ENCODE measurements at places on chromosomes 7 and 10. TPM values are rescaled to one million over a fixed set of nuclear protein-coding genes. Genes with fewer than 3 reads are reported as not detected.

GRCh38 chr7:143188994-143189393 lies 5.8 kb downstream of the TAS2R39 start:
- H3K36me3 ChIP-seq: no peaks in the 10 kb centered on the region
- H3K4me3 ChIP-seq: no peak overlapping the region
- no peak overlapping the region for H3K27ac ChIP-seq

GRCh38 chr10:43342279-43343125 lies 28.9 kb upstream of the FXYD4 start:
- no peaks in the 10 kb centered on the region for H3K4me1 ChIP-seq
- no peak overlapping the region for H3K27ac ChIP-seq
- no peak for DNase-seq
- H3K4me3 ChIP-seq: no peak overlapping the region
- no peaks in the 10 kb centered on the region for H3K36me3 ChIP-seq
- peaks cover 2% of the 10 kb centered on the region for H3K27me3 ChIP-seq

DNA sequence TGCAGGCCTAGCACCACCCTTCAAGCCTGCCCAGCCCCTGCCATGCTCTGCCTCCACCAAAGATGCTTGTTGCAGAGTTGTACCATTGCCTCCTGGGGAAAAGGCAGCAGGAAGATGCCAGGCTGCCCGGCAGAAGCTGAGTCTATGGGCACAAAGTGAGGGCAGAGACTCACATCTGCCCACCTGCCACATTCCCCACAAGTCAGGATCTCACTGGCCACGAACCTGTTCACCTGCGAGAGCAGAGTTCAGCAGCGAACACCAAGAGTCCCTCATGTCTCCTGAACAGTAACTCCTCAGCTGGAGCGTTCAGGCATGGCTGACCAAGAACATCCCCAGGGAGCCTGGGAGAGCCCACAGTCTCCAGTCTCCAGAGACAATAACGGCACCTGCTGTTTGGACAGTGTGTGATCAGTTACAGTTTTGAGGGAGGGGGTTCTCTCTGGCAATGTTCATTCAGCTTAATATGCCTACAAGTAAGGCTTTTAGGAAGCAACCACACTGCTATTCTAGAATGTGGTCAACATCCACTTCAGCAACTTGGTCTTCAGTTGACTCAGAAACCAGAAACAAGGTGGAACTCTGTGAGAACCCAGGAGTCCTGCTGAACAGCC lies 78.5 kb downstream of the GRID1 start:
- no peaks in the 10 kb centered on the region for H3K36me3 ChIP-seq
- no peak for DNase-seq
- H3K4me1 ChIP-seq: no peaks in the 10 kb centered on the region
- no peak overlapping the region for H3K4me3 ChIP-seq

DNA sequence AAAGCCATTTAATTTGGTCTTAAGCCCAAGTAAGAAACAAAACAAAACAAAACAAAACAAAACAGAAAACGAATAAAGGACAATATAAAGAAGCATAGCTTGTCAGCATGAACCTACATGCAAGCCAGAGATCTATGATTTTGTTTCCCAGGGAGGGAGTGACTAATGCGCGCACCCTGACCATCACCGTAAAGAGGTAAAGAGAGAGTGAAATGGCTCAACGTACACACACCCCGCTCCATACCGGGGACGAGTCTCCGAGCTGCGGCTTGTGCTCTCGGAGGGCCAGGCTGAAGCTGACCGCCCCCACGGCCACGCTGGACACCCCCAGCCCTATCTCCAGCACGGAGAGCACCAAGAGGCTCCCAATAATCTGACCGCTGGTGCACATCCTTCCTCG lies 1.1 kb downstream of the TMEM196 start:
- no peak overlapping the region for H3K27ac ChIP-seq
- no peaks in the 10 kb centered on the region for H3K36me3 ChIP-seq
- peaks cover 39% of the 10 kb centered on the region for H3K27me3 ChIP-seq
- no peak for DNase-seq
- H3K4me1 ChIP-seq: peaks cover 13% of the 10 kb centered on the region

- peak; percentile 57 for DNase-seq
- H3K27me3 ChIP-seq: no peaks in the 10 kb centered on the region
- H3K27ac ChIP-seq: no peak overlapping the region
- H3K4me3 ChIP-seq: no peak overlapping the region
Observed at GRCh38 chr10:132142396-132143161, 44.2 kb upstream of the DPYSL4 start.

STK31 gene
- not detected for total RNA-seq

- H3K27me3 ChIP-seq: no peaks in the 10 kb centered on the region
- H3K4me1 ChIP-seq: peaks cover 70% of the 10 kb centered on the region
- peak overlapping the region; percentile 17 for H3K4me3 ChIP-seq
- no peaks in the 10 kb centered on the region for H3K36me3 ChIP-seq
- no peak overlapping the region for H3K27ac ChIP-seq
Observed at GRCh38 chr10:3803295-3803926, 18.4 kb upstream of the KLF6 start.

ATP6V0E2 gene
- 32.4 TPM for total RNA-seq

DNA sequence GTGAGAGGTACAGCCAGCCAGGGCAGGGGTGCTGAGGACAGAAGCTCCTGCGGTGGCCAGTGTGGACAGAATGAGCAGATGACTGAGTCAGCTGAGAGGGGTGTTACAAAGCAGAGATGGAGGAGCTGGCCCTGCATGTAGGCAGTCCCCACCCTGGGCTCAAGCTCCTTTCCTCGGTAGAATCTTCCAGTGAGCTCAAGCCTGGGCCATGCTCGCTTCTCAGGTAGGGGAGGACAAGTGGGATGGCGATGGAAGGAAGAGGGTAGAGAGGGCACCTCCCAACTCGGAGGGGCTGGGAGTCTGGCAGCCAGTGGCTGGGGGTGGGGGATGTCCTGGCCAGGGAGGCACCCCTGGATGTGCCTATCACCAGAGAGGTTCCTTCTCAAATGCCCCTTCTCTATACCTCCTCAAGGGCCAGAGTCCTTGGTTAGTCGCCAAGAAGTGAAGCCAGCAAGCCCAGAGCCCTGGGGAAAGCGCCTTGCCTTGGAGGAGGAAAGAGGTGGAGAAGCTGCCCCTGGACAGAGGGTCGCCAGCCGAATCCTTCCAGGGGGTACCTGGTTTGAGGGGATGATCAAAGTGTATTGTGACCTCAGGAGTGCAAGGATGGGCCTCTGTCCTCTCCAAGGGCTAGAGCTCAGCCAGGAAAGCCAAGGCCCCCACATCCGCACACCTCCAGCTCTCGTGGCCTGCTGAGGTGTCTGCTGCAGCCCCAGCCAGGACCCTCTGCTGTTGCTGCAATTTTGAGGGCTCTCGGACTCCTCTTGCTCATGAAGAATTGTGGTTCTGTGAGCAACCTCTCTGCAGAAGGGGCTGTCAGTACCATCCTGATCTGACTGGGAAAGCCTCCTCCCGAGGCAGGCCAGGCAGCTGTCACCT lies 88.6 kb upstream of the MACROH2A2 start:
- no peak overlapping the region for H3K4me3 ChIP-seq
- no peaks in the 10 kb centered on the region for H3K4me1 ChIP-seq
- H3K27ac ChIP-seq: no peak overlapping the region
- no peaks in the 10 kb centered on the region for H3K36me3 ChIP-seq
- peaks cover 3% of the 10 kb centered on the region for H3K27me3 ChIP-seq

RARRES2 gene
- not detected for total RNA-seq

DNA sequence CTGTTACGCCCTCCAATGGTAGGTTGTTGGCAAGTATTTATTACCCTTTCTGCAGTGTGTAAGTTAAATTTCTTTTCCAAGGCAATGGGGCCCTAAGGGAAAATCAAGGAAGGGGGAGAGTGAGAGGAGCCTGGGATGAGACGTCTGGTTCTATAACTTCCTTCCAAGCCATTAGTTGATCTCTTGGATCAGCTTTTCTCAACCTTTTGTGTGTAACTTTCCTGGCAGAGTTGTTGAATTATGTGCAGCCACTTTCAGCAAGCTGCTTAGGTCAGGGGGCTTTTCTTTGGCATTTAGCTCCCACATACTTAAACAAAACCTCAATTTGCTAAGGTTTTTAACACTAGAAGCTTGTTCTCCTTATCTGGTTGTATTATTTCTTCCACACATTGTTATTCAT lies 127.1 kb downstream of the NXPH1 start:
- no peaks in the 10 kb centered on the region for H3K4me1 ChIP-seq
- H3K27me3 ChIP-seq: no peaks in the 10 kb centered on the region
- no peak overlapping the region for H3K27ac ChIP-seq
- no peaks in the 10 kb centered on the region for H3K36me3 ChIP-seq

CALCR gene
- total RNA-seq: not detected

GRCh38 chr7:100887516-100888290 lies 1.8 kb downstream of the UFSP1 start:
- H3K4me3 ChIP-seq: peak overlapping the region; percentile 85
- peaks cover 11% of the 10 kb centered on the region for H3K27me3 ChIP-seq
- peaks cover 50% of the 10 kb centered on the region for H3K4me1 ChIP-seq

GRCh38 chr10:43683451-43684291 lies 35.0 kb upstream of the ZNF32 start:
- H3K27me3 ChIP-seq: peaks cover 20% of the 10 kb centered on the region
- no peaks in the 10 kb centered on the region for H3K4me1 ChIP-seq
- no peaks in the 10 kb centered on the region for H3K36me3 ChIP-seq

COBL gene
- not detected for total RNA-seq

SYNPO2L gene
- not detected for total RNA-seq

FOXI2 gene
- total RNA-seq: not detected

GRCh38 chr7:36881233-36881874 lies 157.1 kb upstream of the AOAH start:
- H3K4me3 ChIP-seq: no peak overlapping the region
- no peak for DNase-seq
- no peak overlapping the region for H3K27ac ChIP-seq
- peaks cover 55% of the 10 kb centered on the region for H3K36me3 ChIP-seq
- no peaks in the 10 kb centered on the region for H3K4me1 ChIP-seq

DNA sequence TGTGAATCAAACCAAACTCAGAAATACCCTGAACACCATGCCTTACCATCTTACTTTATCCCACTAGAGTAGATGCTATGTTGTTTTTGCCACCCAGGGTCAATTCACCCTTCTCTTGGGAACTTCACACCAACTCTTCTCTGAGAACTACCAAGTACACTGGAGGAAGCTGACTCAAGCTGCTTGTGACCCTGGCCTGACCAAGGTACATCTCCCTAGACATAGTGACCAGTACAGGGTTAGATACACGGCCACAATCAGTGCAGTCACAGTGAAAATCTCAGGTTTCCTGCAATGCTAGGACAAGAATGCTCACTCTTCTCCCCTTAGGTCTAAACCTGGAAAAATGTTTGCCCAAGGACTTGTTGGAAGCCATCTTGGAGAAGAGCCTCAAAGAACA lies 31.8 kb downstream of the EZH2 start:
- H3K27ac ChIP-seq: no peak overlapping the region
- H3K4me1 ChIP-seq: peaks cover 48% of the 10 kb centered on the region
- H3K27me3 ChIP-seq: no peaks in the 10 kb centered on the region
- H3K4me3 ChIP-seq: no peak overlapping the region
- H3K36me3 ChIP-seq: peaks cover 3% of the 10 kb centered on the region

DNA sequence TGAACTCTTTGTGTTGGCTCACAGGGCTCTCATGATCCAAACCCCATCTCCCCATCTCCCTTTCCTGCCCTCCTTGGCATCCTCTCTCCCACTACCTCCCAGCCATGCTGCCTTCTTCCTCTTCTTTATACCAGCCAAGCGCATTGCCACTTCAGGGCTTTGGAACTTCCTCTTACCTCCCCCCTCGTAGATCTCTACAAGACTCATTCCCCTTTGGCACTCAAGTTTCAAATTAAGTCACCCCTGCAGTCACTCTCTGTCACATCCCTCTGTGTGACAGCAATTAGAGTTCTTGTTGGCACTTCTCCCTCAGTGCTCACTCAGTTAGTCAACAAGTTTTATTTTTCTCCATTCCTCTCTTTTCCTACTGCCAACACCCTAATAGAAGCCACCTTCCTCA lies 20.8 kb upstream of the NRP1 start:
- DNase-seq: no peak
- no peaks in the 10 kb centered on the region for H3K36me3 ChIP-seq
- H3K4me3 ChIP-seq: no peak overlapping the region
- no peak overlapping the region for H3K27ac ChIP-seq
- H3K27me3 ChIP-seq: peaks cover 7% of the 10 kb centered on the region

TMEM236 gene
- not detected for total RNA-seq

DNA sequence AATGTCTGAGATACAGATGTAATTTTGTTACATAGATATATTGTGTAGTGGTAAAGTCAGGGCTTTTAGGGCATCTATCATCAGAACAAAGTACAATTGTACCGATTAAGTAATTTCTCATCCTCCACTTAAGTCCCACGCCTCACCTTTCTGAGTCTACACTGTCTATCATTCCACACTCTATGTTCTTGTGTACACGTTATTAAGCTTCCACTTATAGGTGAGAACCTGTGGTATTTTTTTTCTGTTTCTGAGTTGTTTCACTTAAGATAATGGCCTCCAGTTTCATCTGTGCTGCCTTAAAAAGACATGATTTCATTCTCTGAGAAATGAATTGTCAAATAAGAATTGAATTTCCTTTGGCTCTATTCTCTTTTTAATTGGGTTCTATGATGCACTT lies 15.5 kb upstream of the OSBPL3 start:
- H3K4me3 ChIP-seq: no peak overlapping the region
- H3K27ac ChIP-seq: no peak overlapping the region
- peaks cover 3% of the 10 kb centered on the region for H3K36me3 ChIP-seq
- H3K4me1 ChIP-seq: no peaks in the 10 kb centered on the region
- no peak for DNase-seq

GRCh38 chr10:68043030-68043429 lies 32.1 kb downstream of the HERC4 start:
- peak overlapping the region; percentile 63 for H3K27ac ChIP-seq
- no peak for DNase-seq
- no peaks in the 10 kb centered on the region for H3K27me3 ChIP-seq
- H3K4me1 ChIP-seq: peaks cover 33% of the 10 kb centered on the region

AOAH gene
- total RNA-seq: 0.67 TPM

FOXP2 gene
- not detected for total RNA-seq

CCL24 gene
- not detected for total RNA-seq

CLIP2 gene
- 1.6 TPM for total RNA-seq

HOXA11 gene
- total RNA-seq: not detected

- H3K27me3 ChIP-seq: no peaks in the 10 kb centered on the region
- H3K4me3 ChIP-seq: no peak overlapping the region
- peaks cover 44% of the 10 kb centered on the region for H3K4me1 ChIP-seq
- no peak for DNase-seq
- peaks cover 31% of the 10 kb centered on the region for H3K36me3 ChIP-seq
Observed at GRCh38 chr10:7311218-7311849, 99.5 kb downstream of the SFMBT2 start.

GRCh38 chr10:42979181-42979580 lies 97.7 kb upstream of the RET start:
- no peak overlapping the region for H3K4me3 ChIP-seq
- no peak for DNase-seq
- H3K4me1 ChIP-seq: no peaks in the 10 kb centered on the region
- H3K36me3 ChIP-seq: no peaks in the 10 kb centered on the region
- no peaks in the 10 kb centered on the region for H3K27me3 ChIP-seq

HOXA10 gene
- total RNA-seq: not detected

DNA sequence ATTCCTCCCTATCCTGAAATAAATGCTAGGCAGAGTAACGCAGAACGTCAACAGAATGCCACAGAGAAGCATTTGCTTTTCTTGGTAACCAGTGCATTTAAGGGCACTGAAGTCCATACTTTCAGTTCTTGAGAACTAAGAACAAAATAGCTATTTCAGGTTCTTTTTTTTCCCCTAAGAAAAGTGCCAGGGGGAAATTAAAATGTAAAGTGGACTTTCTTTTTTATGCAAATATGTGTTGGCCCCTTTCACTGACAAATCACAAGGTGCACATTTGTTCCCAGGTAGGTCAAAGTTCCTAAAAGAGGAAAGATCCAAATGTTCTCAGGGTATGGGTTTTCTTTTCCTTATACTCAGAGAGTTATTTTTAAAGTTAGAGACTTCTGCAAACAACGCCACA lies 151.5 kb downstream of the HPSE2 start:
- H3K27ac ChIP-seq: no peak overlapping the region
- DNase-seq: no peak
- no peak overlapping the region for H3K4me3 ChIP-seq
- no peaks in the 10 kb centered on the region for H3K36me3 ChIP-seq
- H3K27me3 ChIP-seq: peaks cover 3% of the 10 kb centered on the region

LIPJ gene
- total RNA-seq: not detected
